Breast epithelium (tissue), 4 donors: ENCODE measurements at places on chromosomes 16 and 17. TPM values are rescaled to one million over a fixed set of nuclear protein-coding genes. Genes with fewer than 3 reads are reported as not detected.

DNA sequence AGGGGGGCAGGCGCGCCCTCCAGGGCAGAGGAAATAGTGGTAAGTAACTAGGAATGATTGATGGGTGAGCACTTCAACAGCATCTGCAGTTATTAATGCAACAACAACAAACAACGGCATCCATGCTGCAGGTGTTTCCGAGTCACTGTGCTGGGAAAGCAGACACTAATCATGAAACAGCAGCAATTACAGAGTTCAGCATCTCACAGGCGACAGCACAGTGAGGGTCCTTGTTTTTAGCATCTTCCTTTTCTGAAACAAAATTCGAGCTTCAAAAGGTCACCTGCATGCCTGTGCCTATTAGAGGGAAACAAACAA is 191.9 kb downstream of the SLC39A11 start:
- DNase-seq, result no peak

DNA sequence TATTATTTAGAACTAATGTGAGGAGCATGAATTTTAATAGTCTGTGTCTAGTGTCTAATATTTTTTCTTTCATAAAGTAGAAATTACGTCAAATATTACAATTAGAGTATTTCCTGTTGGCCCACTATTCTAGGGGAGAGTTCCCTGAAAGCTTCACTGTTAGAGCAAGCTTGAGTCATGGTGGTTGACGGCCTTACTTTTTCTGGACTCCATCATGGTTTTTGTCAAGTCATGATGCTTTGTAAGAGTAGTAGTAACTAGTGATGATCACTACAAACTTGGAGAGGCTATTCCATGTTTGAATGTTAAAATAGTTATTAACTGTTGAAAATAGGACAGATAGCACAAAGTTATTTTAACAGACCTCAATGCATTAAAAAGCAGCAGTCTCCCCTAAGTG is 1.7 kb downstream of the PSMD11 start:
- no peak for DNase-seq

DNA sequence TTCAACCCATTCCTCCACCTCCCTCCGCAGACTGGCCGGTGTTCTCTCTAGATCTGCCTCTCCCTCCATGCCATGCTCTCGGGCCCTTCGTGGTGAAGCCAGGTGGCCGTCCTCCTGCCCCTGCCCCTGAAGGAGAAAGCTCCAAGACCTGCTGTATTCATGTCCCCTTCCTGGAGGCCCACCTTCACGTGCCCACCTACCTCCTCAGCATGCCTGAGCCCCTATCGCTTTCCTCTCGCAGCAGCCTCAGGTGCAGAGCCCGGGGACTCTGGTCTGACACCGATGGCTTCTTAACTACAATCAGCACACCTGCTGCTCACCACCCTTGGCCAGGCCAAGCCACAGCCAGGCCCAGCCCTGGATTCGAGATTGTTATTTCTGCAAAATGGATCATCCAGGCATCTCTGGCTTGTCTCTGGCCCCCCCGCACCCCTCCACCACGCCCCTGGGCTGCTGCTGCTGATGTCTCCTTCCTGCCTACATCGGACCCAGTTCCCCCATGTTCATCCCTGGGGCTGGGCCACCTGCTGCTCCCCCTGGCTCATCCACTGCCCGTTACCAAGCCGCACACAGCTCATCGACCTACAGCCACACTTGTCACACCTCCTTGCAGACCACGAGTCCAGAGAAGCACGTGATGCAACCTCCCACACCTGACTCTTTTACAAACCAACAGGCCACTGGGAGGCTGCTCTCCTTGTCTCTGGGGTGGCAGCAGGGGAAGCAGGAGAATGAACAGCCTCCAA is 32.5 kb upstream of the TNFRSF13B start:
- peak; percentile 46 for DNase-seq

GRCh38 chr16:58507963-58508670 is 7.2 kb upstream of the SETD6 start:
- DNase-seq, result no peak

DNA sequence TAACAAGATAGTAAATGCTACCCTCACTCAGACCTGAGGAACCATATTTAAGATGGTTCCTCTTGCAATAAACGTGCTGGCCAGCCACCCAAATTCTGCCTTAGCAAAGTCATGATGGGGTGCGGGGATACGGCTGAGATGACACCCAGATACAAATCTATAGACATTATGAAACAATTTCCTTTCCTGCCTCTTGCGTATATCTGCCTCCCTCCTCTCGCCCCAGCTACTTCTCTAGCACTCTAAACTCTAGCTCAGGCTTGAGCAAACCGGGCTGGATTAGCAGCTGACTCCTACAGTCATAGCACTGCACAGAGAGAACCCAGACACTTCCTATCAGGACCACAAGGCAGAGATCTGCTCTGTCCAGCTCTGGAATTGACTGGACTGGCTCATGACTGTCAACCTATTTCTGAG is 22.3 kb downstream of the CD300LF start:
- DNase-seq, result no peak

DNA sequence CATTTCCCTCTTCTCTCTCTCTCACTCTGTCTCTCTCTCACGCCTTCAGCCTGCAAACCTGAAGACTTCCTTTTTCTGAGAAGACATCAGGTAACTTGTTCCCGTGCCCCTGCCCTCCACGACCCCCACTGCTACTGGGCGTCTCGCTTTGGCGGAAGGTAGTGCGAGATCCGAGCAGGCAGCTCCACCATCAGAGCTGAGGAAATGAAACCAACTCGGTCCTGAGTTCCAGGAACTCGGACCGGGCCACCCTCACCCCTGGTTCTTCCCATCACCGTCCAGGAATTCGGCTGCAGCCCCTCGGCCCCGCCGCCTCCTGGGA is 585 bp downstream of the MLKL start:
- DNase-seq, result no peak

DNA sequence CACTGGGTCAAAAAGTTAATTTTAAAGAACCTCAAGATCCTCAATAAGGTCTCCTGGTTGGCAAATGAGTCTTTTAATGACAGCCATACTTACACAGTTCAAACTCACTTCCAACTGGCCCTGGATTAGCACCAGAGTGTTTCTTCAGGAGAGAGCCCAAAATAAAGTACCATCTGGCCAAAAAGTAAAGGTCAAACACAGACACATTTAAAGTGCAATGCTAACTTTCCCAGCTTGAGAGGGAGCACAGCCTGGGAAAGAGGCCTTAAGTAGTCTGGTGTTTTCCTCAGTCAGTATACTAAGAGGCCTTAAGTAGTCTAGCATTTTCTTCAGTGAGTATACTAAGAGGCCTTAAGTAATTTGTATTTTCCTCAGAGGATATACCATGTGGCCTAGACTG is 46.6 kb upstream of the ERN1 start:
- DNase-seq, result no peak

- no peak for DNase-seq
These were observed 28.4 kb downstream of the CASKIN2 start for GRCh38 chr17:75486951-75487350.

DNA sequence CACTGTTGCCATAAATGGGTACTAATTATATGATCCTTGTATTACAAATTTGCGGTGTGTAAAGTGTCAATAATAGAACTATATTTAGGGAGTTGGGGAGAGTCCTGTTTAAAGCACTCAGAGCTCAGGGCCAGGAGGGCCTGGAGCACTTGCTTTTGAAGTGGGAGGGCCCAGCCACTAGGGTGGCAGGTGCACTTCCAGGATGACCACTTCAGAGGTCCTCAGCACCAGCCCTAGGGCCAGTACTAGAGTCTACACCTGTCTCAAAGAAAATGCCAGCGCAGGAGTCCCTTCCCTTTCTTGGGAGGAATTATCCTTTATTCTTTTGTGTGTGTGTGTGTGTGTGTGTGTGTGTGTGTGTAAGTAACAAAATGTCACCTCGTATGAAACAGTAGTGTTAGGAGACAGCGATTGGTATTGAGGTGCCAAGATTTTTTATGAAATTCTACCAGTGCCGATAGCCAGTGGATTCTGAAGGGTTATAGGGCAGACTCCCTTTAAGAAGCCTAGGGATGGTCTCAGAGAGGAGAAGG is 31.9 kb downstream of the MYO18A start:
- no peak for DNase-seq

DNA sequence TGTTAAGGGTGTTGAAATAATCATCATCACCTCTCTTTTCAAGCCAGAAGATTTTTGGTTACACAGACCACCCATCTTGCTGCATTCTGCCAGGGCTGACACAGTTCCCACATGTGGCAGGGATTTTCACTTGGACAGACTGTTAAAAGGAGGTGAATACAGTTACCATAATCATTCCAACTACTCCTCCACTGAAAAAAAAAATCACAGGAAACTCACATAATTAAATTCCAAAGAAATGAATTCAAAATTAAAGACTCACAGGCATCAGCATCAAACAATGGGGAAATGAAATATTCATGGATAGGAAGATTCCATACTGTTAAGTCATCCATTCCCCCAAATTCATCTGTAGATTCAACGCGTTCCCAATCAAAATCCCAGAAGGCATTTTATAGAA is 209.4 kb downstream of the MRTFB start:
- DNase-seq, result no peak

- no peak for DNase-seq
These were observed 160.7 kb downstream of the RGS9 start for GRCh38 chr17:65297916-65298315.

DNA sequence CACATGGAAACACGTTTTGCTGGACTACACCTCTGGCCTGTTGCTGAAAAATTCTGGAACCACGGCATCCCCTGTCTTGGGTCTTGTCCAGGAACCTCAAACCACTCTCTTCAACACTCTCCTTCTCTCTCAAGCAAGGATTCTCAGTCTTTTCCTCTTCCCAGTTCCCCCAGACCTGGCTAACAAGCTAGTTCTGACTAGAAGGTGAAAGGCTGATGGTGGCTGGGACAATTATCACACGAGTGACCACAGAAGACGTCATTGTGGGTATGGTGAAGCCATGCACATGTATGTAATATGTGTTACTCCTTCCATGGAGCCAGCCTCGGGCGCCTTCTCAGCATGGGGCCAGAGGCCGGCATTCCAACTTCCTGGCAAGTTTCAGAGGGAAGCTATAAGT is 123.0 kb downstream of the CDYL2 start:
- no peak for DNase-seq

GRCh38 chr16:13154799-13155198 is 253.4 kb downstream of the SHISA9 start:
- DNase-seq, result no peak

ZNF500 gene
- 8.2 TPM for total RNA-seq

GPR142 gene
- not detected for total RNA-seq

NECAB2 gene
- total RNA-seq, result not detected

CSH1 gene
- total RNA-seq, result not detected

CCL7 gene
- total RNA-seq, result not detected

ZG16 gene
- not detected for total RNA-seq

GFAP gene
- 37.0 TPM for total RNA-seq

SMURF2 gene
- 27.2 TPM for total RNA-seq

MYH4 gene
- not detected for total RNA-seq

ATP5PD gene
- total RNA-seq, result 222 TPM

MYO15A gene
- 2.9 TPM for total RNA-seq
